ENCODE measurements at places on chromosomes 4 and X. TPM values are rescaled to one million over a fixed set of nuclear protein-coding genes. Genes with fewer than 3 reads are reported as not detected.

GRCh38 chrX:129523079-129523911, at the start of gene SMARCA1:
Gene SMARCA1, minus strand, starts transcription at chrX:129523490. Its CDS starts 120 bp downstream, at chrX:129523370.
- peak; percentile 70 for DNase-seq

GRCh38 chr4:134636338-134637051, 434.9 kb upstream of the PABPC4L start:
- no peak for DNase-seq

GRCh38 chrX:119672426-119672825, 20.5 kb downstream of the SEPTIN6 start:
- DNase-seq = no peak

DNA sequence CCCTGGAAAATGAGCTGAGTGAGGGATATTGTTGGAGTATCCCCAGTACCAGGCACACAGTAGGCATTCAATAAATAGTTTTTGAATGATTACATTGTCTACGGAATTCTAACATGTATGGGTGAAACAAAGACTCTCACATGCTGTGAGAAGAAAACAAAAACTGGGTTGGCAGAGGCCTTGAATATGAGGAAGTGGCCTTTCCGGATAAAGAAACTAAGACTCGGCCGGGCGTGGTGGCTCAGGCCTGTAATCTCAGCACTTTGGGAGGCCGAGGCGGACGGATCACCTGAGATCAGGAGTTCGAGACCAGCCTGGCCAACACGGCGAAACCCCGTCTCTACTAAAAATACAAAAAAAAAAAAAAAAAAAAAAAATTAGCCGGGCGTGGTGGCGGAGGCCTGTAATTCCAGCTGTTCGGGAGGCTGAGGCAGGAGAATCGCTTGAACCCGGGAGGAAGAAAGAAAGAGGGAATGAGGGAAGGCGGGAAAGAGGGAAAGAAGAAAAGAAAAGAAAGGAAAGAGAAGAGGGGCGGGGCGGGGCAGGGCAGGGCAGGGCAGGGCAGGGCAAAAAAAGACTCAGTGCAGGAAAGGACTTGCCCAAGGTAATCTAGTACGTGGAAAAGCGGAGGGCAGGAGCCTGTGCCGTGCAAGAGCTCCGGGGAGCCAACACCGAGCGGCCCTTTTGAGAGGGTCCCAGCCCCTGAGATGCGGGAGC, 689 bp upstream of the TMA16 start:
- no peak for DNase-seq

Gene COPS4
- 92.9 TPM for polyA plus RNA-seq

Gene HSFX4
- not detected for polyA plus RNA-seq

Gene HSD17B13
- 0.19 TPM for polyA plus RNA-seq

Data from fibroblast of lung (primary cell).